ENCODE measurements at places on chromosomes 1 and 21.

- DNase-seq, result no peak
These were observed 58.4 kb upstream of the TENT5B start for GRCh38 chr1:27071049-27071416.

DNA sequence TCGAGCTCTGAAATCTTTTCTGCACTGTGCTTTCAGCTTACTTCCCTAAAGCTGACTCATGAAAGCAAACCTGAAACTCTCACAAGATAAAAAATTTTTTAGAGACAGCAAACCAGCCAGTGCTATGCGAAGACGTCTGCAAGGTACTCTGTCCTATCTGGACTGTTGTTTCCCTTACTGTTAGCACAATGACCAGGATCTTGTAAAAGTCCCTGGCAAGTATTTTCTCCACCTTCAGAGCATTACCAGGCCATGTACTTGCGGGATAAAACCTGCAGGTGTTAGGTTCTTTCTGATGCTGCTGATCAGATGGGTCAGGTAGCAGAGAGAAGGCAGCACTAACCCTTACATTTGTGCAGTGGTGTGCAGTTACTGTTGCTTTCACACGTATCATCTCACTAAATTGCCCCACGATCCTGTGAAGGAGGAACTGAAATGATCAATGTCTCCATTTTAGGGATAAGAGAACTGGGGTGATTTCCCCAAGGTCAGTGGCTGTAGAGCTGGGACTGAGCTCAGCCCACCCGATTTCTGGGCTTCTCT, 56.6 kb downstream of the PLXNA2 start:
- DNase-seq, result no peak

DNA sequence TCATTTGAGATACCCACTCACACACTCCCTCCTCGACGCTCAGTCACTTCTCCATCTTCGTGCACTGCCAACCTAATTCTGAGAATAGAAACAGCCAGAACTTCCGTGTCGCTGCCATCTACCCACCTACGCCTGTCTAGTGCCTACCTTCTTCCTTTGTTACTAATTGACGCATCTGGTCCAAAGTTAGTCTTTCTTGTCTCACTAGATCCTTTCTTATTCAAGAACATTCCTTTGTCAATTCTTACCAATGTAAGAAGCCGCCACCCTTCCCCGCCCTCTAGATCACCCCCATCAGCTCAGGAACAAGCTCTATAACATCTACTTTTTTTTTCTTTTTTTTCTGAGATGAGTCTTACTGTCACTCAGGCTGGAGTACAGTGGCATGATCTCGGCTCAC, 3.7 kb downstream of the PADI6 start:
- no peak for DNase-seq

DNA sequence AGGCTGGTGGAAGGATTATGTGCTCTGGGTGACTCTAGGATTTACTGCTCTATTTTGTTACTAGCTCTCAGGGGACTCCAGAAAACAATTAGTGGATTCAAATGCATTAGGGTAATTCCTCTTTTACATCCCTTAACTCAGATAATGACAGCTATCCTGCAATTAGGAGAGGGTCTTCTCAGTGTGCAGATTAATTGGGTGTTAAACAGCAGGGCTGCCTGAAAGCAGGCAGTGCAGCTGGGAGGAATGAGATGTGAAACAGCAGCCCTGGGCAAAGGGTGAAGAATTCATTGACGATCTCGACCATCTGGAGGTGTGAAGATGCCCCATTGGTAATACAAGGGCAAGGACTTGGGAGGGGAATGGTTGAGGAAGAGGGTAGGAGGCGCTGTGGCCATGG, 66.1 kb downstream of the HTR6 start:
- no peak for DNase-seq

DNA sequence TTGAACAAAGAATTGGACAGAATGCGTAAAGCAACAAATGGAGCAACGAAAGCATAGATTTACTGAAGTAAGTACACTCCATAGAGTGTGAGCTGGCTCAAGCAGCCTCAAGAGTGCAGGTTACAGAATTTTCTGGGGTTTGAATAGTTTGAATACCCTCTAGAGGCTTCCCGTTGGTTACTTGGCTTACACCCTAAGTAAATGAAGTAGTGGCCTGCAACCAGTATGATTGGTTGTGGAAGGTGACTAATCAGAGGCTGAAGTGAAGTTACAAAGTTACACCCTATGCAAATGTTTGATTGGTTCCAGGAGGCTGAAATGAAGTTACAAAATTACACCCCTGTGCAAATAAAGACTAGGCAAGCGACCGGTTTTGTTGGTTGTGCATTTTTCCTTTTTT, 10.9 kb downstream of the TCEANC2 start:
- no peak for DNase-seq

GRCh38 chr1:72229893-72230292, 52.4 kb downstream of the NEGR1 start:
- no peak for DNase-seq

DNA sequence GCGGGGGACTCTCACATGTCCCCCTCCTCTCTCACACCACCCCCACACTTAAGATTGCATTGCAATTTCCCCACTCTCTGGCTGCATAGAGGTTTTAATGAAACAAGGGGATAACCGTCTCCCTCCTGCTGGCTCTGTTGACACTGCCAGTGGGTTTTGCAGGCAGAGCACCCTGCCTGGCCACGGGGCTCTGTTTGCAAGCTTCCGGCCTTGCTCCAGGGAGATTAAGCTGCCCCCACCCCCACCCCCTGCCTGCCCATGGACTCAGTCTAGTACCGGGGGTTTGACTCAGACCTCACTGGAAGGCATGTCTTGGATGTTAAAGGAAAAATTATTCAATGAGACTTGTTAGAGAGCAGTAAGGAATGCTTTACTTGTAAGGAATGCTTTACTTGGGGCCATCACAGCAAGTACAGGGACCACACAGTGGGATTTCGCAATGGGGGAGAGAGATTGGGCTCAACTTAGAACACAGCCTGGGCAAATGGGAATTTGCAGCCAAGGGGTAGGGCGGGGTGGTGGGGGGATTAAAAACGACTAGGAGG, 101.0 kb downstream of the AJAP1 start:
- no peak for DNase-seq

DNA sequence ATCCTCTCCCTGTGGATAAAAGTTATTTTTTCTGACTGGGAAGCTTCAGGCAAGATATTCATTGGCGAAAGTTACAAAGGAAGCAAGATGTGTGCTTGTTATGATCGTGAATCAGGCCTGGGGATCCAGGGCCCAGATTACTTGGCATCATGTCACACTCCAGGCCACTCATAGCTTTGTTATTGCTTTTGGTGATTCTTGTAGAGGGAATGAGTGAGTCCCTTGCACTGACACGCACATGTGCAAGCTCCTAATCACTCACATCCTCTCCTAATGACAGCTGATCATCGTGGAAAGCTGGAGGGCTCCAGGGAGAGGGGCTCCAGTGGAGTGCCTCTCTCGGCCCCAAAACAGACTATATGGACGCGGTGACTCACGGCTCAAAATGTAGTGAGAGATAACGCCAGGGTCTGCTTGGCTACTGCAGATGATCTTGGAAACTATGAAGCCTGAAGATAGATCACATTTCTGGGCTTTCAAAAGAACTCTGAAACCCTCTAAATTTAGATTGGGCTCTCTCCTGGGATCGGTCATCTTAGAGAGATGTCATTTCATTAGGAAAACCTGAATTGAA, 481.1 kb upstream of the USP24 start:
- DNase-seq, result no peak

DNA sequence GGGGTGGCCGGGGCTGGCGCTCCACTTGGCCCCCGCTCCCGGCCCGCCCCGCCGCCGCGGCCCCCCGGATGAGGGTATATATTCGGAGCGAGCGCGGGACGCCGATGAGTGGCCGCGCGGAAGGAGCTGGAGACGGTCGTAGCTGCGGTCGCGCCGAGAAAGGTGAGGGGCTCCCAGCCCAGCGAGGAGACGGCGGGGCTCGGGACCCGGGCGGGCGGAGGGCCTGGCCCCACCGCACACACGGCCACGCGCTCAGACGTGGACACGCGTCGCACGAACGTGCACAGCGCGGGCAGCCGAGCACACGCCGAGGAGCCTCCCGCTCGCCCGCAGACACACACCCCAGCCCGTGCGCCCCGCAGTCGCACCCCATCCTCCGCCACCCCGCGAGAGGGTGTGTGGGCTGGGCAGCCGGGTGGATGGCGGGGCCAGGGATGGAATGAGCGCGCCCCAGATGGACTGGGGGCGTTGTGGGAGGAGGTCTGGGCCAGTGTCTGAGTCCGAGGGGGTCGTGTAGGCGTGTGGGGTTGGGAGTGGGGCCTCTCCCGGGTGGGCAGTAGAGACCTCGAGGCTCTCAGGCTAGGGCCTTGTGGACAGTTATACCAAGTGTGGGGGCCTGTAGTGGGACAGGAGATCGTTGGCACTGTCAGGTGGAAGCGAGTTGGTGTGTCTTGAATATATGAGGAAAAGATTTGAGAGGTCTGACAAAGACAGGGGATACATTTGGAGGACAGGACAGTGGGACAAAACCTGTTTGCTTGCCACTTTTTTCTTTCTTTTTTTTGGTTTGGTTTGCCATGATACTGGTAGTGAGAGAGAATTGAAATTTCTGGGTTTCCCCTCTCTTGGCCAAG, at the start of gene UAP1:
UAP1 (plus strand) TSS at position 107 of the 854 bp plus-strand sequence. CDS start 4,347 bp downstream, outside the sequence.
- peak; percentile 72 for DNase-seq

DNA sequence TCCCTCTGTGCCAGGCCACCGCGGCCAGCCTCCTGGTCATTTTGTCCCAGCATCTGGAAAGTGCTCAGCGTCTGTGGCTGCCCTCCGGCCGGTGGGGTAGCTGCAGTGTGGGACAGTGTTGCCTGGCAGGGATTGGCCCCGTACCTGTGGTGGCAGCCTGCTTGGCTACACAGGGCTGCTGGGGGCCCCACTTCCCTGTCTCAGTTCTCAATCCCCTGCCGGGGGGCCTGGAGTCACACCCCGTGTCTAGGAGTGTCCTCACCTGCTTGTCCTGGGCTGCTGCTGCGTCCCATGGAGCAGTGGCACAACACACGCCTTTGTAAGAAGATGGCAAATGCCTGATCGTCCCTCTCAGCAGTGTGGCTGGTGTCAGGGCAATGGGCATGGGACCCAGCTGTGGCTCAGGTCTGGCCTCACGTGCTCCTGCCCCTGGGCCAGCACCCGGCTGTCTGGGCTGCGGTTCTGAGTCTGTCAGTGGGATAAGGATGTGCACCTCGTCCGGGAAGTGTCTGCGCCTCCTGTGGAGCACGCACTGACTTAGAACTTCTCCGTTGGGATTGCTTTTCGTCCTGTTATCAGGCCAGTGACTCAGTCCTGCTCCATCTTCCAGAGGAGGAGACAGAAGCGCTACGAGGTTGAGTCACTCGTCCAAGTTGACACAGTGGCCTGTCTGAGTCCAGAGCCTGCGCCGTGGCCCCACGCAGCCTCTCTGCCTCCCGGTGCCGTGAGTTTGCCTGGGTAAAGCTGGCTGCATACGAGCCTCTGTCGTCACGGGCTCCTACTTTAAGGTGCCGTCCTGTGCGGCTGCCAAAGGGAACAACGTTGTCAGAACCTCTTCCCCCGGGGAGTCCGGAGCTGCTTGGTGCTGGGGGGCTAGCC, 41.0 kb downstream of the CRYAA start:
- DNase-seq, result no peak

- DNase-seq, result no peak
These were observed 40.9 kb upstream of the PADI1 start for GRCh38 chr1:17163789-17164666.

DNA sequence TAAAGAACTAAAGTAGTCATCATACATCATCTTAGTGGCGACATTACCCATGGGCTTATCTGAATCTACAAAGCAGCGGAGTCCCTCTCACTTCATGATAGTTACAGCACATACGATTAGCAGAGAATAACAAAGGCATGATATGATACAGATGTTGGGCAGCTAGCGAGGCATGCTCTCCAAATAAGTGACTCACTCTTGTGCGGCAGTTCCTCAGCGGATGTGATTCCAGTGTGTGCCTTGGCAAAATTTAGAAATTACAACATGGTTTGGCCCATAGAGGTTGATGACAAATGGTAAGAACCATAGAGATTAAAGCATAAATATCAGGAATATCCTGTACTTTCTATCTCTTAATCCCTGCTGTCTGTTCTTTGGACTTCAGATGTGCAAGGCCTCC, 48.1 kb upstream of the PAXBP1 start:
- DNase-seq, result no peak

DNA sequence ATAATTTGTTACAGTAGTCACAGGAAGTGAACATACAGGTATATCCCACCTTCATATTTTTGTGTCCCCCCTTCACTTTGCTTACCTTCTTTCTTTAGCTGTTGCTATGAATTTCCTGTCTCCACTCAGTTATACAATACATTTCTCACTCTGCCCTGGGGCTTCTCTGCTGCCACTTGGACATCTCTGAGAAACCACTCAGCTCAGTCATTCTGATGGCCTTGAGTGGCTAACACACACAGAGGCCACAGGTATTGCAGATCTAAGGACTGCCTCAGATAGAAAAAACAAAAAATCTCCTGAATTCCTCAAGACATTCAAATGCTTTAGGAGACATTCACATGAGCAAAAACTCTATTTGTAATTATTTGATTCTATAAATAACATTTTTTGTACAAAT, 87.7 kb downstream of the OLFM3 start:
- DNase-seq, result no peak

DNA sequence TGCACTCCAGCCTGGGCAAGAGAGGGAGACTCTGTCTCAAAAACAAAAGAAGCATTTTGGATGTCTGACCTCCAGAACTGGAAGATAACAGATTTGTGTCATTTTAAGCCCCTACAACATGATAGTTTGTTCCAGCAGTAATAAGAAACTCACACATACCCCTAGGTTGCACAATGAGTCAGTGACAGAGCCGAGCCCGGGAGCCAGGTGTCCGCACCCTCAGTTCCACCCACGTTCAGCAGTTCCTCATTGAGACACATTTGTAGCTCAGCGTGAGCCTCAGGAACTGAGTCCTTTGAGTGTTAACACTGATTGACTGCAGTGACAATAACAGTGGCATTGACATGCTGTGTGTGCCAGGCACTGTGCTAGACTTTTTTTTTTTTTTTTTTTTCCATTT, 19.8 kb downstream of the LRRC38 start:
- DNase-seq, result no peak

DNA sequence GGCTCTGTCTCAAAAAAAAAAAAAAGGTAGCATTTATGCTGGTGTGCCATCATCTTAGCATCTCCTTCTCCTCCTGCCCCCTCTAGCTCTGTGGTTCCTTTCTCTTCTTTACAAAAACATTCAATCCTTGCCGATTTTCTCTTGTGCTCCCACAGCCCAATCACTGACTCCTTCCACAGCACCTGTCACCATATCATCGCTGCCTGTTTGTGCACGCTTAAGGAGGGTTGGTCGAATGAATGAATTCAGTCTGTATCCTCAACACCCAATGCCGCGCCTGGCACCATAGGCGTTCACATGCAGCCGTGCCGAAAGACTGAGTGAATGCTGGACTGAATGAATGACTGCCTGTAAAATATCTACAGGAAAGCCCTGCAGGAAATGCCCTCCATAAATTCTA, 7.9 kb downstream of the RNU5D-1 start:
- no peak for DNase-seq

GRCh38 chr1:36168514-36168913, 12.6 kb downstream of the MAP7D1 start:
- DNase-seq, result no peak

- no peak for DNase-seq
These were observed 20.4 kb upstream of the LAMC1 start for GRCh38 chr1:183002797-183003196.

Measured in right lobe of liver (tissue), 6 donors.